ENCODE measurements at places on chromosomes 13 and 19. TPM values are rescaled to one million over a fixed set of nuclear protein-coding genes. Genes with fewer than 3 reads are reported as not detected.

ZNF229 gene
- total RNA-seq = 3.3 TPM

DNA sequence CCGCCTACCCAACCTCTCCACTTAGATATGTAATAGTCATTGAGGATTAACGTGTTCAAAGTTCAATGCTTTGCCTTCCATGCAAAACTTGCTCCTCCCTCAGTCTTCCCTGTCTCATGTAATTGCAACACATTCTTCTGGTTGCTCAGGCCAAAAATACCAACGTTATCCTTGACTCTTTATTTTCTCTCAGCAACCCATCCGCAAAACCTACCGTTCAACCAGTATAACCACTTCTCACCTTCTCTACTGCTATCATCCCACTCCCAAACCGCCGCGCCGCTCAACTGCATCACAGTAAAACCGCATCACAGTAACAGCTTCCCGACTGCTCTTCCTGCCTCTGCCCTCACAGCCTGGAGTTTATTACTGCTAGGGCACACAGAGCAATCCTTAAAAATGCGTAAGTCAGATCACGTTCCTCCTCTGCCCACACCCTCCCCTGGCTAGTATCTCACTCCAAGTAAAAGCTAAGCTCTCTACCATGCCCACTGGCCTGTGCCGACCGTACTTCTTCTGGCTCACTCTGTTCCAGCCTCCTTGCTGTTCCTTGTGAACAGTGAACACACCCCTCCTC, 8.2 kb downstream of the MTIF3 start:
- DNase-seq = no peak

LRRC8E gene
- 2.0 TPM for total RNA-seq

DNA sequence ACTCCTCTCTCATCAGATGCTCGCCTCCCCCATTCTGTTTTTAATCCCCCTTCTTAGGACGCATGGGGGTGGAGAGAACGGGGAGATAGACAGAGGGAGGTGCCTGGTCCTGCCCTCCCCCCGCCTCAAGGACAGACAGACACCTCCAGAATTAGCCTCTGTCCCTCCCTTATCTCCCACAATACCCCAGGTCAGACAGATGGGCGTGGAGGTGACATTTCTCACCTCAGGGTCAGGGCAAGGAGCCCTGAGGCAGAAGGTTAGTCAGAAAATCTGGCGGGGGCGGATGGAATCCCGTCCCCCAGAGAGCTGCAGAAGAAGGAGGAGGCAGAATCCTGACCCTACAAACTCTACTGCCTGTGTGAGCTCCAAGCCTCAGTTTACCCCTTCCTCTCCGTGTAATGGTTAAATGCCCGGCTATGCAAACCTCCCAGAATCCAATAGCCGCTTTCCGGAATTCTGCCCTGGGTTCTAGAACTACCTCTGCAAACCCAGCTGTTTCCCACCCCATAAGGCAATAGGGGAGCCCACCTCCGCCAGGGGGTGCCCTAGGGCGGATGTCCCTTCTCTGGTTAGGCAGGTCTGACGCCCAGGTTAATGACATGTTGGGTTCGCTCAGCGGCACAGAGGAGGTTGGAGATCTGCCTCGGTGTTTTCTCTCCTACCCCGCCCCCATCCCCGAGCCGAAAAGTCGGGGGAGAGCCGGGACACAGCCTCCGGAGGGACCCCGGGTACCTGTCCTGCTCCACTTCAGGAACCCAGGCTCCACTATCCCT, 900 bp downstream of the PPP1R13L start:
- DNase-seq = peak; percentile 97

- no peak for DNase-seq
These were observed 18.4 kb upstream of the URI1 start for GRCh38 chr19:29923653-29924052.

DNA sequence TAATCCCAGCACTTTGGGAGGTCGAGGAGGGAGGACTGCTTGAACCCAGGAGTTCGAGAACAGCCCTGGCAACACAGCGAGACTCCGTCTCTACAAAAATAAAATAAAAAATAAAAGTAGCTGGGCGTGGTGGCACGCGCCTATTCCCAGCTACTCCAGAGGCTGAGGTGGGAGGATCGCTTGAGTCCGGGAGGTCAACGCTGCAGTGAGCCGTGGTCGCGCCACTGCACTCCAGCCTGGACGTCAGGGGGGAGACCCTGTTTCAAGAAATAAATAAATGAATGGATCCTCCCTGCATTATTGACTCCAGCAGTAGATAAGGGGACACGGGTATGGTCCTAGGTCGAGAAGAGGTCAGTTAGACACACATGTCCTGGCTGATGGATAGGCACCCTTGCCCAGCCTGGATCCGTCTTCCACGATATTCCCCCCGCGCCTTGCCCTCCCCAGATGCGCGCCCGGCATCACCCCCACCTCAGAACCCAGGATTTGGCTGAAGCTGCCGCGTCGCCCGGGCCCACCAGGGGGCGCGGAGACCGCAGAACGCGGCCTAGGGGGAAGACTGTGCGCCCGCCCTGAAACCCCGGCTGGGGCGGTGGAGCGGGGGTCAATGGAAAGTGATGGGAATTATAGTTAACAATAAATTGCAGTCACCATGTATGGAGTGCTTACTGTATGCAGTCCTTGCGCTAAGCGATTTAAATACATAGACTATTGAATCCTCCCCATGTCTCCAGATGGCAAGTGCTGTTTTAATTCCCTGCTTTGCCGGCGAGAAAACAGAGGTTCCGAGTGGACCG, 2.1 kb upstream of the HOOK2 start:
- DNase-seq = peak; percentile 94

- peak; percentile 30 for DNase-seq
These were observed 34.7 kb upstream of the SLC15A1 start for GRCh38 chr13:98787173-98787572.

GRCh38 chr13:35592457-35592856, 116.0 kb upstream of the MAB21L1 start:
- DNase-seq = no peak

GRCh38 chr19:46841458-46842083, 9.1 kb downstream of the AP2S1 start:
- DNase-seq = peak; percentile 48

LYPD5 gene
- not detected for total RNA-seq

- DNase-seq = no peak
These were observed 79.2 kb downstream of the UBL3 start for GRCh38 chr13:29771247-29771646.

Measured in endodermal cell (in vitro differentiated cells).